ENCODE measurements at places on chromosomes 1 and 21.

- DNase-seq, result no peak
Measured at GRCh38 chr21:16322454-16322853, 592.7 kb downstream of the USP25 start.

- no peak for DNase-seq
Measured at GRCh38 chr1:179313004-179313403, 19.4 kb downstream of the SOAT1 start.

DNA sequence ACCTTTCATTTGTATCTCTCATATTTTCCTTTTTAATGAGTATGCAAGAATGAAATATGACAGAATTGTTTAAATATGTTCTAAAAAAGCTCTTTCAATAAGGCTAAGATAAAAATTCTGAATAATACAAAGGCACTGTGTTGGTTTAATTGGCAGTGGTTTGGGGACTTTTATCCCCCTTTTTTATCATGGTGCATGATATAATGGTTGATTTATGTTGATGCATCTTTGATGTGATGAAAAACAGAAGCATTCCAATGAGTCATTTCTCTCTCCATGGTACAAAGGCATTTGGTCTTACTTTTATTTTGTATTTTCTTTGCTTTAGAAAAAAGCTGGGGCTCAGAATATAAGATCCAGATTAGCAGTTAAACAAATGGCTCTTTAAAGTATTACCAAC lies 127.2 kb upstream of the GREM2 start:
- DNase-seq, result no peak

DNA sequence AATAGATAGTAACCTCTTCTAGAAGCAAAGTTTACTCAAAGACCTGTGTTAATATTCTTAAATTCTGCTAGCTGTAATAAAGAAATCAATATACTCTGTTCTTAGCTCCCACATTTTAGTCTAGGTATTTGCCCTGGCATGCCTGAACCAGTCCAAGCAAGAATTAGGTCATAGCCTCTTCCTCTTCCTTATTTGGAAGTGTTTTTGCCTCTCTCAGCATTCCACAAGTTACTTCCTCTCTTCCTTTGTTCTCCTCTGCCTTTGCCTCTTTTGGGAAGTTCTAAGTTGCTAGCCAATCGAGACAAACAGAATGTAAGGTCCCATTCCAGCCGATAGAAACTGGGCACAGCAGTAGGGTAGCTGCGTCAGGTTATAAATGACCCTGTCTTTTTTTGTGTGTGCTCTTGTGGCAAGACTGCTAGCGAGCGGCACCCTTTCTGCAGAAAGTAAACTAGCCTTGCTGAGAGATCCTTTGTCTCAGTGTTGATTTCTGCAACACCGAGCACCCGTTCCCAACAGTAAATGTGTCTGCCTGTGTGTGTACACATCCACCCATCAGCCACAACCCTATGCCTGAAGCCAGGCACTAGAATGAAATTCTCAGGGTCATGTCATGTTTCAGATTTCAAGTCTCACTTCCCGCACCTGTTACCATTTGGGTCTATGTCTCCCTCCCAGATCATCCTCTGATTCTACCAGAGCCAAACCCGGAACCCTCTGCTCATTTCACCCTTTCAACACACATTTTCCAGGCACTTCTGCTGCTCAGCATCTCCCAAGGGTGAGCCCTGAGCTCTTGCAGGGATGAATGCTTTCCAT lies 37.5 kb downstream of the LRRC3 start:
- no peak for DNase-seq

DNA sequence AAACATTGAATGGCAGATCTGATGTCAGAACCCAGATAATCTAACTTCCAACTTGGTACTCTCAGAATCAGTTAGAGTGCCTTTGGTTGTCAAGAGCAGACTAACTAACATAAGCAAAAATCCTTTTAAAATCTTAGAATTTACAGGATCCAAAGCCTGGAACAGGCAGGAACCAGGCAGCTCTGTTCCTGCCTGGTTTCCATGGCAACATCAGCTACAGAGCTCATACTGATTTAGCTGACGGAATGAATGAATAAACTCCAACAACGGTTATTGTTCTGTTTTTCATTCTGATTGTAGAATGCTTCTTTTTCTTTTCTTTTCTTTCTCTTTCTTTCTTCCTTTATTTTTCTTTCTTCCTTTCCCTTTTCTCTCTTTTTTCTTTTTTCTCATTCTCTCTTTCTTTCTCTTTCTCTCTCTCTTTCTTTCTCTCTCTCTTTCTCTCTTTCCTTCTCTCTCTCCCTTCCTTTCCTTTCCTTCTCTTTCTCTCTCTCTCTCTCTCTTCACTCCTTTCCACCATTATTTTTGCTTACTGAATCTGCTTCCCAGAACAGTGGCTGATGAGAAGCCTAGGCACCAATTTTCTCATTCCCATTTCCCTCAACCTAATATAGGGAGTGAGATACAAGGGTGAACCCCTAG lies 121.6 kb downstream of the RGS7 start:
- DNase-seq, result no peak

DNA sequence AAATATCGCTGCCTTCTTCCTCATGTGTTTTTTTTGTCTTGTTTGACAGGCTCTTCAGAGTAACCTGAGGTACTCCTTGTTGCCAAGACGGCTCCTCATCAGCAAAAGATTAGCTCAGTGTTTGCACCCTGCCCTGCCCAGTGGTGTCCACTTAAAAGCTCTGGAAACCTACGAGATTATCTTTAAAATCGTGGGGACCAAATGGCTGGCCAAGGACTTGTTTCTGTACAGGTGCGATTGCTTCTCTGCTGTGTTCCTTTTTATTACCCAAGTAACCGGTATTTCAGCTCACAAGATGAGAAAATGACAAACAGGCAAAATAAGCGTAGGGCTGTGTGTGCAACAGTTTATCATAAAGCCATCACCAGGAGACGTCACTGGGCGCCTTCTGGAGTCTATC lies 42.4 kb downstream of the DOP1B start:
- DNase-seq, result no peak

DNA sequence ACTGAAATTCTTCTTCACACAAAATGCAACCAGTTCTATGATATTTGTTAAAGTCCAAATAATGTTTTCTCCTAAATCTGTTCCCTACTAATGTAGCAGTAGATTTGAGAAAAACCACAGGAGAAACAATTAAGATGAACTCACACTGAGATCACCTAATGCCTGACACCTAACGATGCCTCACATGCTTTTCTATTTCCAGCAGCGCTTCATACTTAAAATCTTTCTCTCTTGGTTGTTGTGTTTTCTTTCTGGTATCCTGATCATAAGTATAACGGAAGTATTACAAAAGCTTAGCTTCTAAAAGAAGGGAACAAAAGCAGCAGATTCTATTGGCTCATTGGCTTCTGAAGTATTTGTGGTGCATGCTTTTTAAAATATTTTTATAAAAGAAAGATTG lies 267.2 kb upstream of the SGIP1 start:
- DNase-seq, result no peak

DNA sequence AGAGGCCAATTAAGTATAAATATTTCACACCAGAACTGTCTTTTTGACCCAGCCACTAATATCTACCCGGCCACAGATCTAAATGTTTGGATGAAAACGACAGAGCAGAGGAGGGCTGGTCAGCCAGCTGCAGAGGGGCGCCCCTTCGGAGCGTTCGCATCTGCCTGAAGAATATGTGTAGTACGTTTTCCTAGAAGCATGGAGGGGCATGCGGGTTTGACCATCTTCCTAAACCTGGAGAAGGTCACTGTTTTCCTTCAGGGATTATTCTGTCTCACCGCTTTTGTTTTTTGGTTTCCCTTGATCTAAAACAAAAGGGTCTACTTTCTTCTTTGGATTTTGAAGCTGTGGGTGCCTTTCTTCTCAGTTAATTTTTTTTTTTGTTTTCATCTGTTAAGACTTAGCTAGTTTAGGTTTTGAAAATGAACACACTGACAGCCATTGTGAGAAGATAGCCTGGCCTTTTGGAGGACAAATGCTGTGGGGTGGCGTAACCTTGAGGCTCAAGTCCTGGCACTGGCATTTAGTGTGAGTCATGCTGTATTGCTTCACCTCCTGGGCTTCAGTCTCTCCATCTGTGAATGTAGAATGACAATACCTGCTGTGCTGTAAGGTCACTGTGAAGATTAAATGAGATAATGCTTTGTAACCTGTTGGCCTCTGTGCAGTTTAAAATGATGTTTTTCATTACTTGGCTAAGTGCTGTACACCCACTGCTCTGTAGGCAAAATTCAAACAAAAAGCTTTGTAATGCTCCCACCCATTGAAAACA lies 74.1 kb upstream of the IRF2BP2 start:
- DNase-seq, result no peak

DNA sequence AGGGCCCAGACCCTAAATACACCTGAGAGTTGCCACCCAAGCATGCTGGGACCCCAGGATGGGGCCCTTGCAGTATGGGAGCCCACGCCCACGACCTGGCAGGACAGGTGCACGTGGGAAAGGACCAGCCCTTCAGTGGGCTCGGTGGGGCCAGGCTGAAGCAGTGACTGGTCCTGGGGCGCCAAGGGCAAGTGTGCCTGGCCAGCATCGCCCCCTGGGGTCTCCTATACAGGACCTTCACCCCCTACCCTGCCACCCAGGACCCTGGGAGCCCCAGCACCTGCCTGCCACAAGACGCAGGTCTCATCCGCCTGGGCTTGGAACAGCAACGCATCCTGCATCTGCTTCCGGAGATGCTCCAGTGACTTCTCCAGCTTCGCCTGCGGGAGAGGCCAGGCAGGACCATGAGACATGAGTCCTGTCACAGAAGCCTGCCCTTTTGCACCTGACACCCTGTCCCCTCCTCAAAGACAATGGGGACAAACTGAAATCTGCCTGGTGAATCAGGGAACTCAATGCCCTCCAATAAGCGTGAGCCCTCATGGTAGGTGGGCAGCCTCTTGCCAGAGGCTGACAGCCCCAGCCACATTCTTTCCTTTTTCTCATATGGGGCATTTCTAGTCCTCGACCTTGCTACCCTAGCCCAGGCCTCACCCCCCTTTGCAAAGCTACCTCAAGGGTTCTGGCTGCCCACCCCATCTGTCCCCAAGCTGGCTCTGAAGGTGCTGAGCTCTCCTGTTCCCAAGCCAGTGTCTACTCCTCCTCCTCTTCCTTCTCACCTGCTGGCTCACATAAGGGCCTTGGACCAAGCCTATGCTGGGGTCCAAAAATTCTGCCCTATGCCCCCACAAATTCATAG lies 4.6 kb downstream of the TRIM11 start:
- DNase-seq, result no peak

DNA sequence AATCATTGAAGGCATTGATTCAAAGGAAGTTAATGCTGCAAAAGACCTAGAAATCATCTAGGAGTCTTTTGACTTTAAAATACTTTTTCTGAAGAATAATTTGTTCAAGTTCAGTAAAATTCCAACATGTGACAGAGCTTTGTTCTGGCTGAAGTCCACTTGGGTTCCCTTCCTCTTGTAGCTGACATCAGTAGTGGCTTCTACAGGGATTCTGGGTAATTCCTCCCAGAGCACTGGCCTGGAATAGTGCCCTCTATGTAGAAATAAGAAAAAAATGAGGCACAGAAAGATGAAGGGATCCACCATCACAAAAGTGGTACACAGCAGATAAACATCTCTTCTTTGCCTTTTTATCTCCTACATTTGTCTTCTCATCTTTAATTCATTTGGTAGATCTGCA lies 548.1 kb downstream of the LTN1 start:
- DNase-seq, result no peak

DNA sequence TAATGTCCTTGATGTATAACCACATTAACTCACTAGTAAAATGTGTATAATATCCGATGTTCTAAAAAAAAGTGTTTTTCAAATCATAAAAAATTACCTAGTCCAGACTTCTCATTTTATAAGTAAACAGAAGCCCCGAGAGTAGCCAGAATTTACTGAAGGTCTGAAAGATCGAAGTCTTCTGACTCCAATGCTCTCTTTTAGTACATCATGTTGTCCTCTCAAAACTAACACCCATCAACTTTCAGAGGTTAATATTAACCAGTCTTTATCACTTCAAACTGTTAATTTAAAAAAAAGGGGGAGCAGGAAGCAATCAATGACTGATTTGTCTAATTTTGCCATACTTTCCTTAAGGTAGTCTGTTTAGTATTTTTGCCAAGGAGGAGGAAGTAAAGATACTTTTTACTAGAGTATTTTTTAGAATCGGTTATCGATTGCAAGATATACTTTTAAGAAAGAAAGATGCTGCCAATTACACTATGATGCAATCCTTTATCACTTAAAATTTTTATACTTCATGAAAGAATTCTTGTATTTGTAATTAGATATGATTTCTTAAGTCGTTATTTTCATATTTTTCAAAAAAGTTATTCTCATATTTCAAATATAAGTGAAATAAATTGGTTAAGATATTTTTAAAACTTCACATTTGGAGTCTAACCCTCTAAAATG lies 25.5 kb downstream of the CCDC18 start:
- DNase-seq, result no peak

DNA sequence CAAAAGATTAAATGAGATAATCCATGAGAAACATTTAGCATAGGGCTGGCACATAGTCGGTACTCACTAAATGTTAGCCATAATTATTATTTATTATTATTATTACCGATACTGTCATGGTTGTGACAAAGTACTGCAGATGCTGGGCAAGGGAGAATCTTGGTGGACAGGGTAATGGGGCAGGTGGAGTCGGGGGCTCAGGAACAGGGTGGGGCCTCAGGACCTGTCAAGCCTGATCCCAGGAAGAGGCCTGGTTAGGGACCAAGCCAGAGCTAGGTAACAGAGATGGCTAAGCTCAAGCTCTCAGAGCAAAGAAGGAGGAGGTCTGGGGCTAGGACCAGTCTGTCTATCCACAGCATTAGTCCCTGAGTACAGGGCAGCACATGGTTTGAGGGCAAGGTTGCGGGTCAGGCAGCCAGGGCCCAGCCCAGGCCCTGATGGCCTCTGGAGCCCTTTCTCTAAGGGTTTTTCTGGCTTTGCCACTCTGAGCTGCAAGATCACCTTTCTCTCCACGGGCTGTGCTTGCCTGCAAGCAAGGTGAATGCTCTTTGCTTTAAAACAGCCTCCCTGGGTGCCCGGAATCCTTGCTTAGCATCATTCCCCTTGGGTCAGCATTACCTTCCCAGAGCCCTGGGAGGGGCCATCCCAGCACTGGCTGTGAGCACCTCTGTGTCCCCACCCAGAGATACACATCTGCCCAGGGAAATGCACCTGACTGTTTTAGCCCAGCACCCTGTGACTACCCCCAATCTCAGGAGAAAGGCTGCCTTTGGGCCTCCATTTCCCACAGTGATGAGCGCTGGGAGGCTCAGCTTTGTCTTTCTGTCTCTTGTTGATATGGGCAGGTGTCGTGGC lies 572.0 kb downstream of the PTPRU start:
- no peak for DNase-seq

GRCh38 chr21:24976238-24976637 lies 631.0 kb downstream of the MRPL39 start:
- no peak for DNase-seq

GRCh38 chr1:98406352-98407088 lies 255.0 kb upstream of the SNX7 start:
- no peak for DNase-seq

DNA sequence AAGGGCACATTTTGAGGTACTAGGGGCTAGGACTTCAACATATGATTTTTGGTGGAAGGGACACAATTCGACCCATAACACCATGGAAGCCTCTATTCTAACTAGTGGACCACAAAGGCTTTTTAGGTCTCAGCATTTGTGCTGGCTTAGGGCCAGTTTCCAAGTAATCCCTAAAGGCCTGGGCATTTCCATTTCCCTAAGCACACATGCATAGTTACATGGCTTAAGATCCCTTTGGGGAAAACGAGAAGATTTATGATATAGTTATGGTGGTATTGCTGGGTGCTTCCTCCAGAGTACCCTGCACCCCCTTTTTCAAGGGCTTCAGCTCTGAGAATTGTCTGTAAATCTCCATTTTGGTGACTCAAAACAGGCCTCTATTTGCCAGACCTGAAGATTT lies 28.2 kb upstream of the TMEM54 start:
- no peak for DNase-seq

Data from bone marrow (tissue), 2 donors.